ENCODE measurements at places on chromosomes 3 and 15.

- no peak for DNase-seq
Measured at GRCh38 chr15:63323798-63324563, 46.6 kb downstream of the APH1B start.

- no peak for DNase-seq
Measured at GRCh38 chr3:179558742-179559364, 3.9 kb upstream of the ACTL6A start.

DNA sequence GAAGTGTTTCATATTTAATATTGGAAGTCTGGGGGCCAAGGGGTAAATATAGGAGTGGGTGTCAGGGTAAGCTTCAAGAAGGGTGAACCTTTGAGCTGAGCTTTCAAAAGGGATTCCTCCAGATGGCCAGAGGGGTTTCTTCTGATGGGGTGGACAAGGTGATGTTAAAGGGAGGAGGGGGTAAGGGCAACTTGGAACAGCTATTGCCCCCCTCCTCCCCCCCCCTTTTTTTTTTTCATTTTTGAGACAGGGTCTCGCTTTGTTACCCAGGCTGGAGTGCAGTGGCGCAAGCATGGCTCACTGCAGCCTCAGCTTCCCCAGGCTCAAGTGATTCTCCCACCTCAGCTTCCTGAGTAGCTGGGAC is 2.1 kb upstream of the TTLL3 start:
- no peak for DNase-seq

GRCh38 chr3:162443376-162443775 is 946.8 kb downstream of the OTOL1 start:
- no peak for DNase-seq

DNA sequence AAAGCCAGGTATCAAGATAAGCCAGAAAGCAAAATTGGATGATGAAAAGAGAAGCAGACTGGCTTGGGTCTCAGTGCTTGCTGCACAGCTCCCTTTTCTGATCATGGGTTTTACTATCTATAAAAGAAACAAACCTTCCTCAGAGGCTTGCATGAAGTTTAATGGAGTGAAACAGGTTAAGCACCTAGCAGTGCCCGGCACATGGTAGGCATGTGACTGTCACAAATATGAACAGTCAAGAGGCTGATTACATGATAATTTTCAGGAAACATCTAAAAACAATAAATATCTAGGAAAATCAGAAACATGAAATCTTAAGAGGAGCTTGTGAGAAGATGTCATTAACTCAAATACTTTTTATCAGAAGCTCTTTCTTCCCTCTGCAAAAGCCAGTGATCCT is 519.2 kb downstream of the EPHB1 start:
- DNase-seq = no peak

DNA sequence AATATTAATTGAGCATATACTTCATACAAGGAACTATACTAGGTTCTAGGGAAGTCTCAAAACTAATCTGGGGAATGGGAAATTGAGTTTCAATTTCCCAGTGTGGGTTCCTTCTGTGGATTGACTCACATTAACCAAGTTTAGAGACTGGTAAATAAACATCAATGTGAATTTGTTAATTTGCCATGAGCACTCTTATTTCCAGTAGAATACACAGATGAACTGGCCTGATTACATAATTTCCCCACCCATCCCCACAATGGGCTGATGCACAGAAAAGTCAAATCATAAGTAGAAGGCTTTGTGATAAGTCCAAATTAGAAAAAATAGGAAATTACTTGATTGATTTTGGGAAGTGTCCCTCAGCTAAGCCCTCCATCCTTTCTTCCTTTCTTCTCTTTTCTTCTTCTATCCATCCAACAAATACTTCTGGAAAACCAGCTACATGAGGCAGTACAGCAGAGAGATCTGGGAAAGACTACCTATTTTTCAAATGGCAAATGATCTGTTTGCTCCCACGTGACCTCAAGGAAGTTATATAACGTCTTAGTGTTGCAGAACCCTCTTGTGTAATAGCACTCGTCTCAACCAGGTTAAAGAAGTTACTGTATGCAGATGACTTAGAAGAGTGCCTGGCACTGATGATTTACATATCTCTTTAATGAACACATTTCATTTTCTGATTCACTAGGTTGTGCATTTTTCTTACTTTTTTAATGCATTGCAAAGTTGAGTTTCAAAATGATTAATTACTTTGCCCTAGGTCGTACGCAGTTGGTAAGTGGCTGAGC is 312.3 kb downstream of the SV2B start:
- DNase-seq = no peak

- no peak for DNase-seq
Measured at GRCh38 chr3:187565701-187566100, 104.5 kb downstream of the SST start.

GRCh38 chr3:24730173-24730572 is 235.5 kb upstream of the THRB start:
- DNase-seq = no peak

- DNase-seq = no peak
Measured at GRCh38 chr3:54087581-54088410, 34.6 kb upstream of the CACNA2D3 start.

DNA sequence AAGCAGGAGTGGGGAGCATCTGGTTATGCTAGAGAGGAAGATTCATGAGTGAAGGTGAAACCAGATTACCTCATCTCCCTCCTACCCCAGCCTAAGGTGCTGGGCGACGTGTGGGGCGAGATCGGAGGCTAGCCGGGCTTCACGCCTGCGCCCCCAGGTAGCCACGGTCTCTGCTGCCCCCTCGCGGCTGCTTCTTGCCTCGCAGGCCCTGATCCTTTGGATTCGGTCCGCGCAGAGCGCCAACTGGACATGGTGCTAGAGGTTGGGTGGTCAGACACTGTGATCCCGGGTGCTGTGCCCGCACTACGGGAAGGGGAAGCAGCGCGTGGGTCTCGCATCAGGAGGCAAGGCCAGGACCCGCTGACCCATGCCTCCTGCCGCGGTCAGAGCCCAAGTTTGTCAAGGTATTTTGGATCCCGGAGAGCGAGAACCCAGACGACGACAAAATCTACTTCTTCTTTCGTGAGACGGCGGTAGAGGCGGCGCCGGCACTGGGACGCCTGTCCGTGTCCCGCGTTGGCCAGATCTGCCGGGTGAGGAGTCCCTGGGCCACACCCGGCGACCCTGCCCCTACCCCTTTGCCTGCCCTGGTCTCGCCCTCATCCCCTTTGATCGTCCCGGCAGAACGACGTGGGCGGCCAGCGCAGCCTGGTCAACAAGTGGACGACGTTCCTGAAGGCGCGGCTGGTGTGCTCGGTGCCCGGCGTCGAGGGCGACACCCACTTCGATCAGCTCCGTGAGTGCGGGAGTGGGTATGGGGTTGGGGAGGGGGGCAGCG is 4.2 kb downstream of the SEMA3B start:
- DNase-seq = peak; percentile 84

DNA sequence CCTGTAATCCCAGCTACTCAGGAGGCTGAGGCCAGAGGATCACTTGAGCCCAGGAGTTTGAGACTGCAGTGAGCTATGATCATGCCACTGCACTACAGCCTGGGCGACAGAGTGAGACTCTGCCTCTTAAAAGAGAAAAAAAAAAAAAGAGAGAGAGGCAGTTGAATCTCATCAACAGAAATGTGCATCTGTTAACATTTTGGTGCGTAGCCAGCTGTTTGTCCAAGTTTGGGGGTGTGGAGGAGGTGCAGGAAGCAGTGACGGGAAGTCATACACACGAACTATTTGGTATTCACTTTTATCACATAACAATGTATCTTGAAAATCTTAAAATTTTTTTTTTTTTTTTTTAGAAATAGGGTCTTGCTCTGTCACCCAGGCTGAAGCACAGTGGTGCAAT is 18.2 kb upstream of the CEMIP start:
- DNase-seq = no peak

- no peak for DNase-seq
Measured at GRCh38 chr3:114962189-114962588, 184.9 kb downstream of the ZBTB20 start.

DNA sequence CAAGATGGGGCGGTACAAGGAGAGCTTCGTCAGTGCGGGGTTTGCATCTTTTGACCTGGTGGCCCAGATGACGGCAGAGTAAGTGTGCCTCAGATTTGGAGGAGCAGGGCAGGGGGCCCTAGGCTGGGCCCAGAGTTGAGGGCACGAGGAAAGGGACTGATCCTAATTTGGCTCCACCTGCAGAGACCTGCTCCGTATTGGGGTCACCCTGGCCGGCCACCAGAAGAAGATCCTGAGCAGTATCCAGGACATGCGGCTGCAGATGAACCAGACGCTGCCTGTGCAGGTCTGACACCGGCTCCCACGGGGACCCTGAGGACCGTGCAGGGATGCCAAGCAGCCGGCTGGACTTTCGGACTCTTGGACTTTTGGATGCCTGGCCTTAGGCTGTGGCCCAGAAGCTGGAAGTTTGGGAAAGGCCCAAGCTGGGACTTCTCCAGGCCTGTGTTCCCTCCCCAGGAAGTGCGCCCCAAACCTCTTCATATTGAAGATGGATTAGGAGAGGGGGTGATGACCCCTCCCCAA is 19.8 kb downstream of the EPHB3 start:
- no peak for DNase-seq

DNA sequence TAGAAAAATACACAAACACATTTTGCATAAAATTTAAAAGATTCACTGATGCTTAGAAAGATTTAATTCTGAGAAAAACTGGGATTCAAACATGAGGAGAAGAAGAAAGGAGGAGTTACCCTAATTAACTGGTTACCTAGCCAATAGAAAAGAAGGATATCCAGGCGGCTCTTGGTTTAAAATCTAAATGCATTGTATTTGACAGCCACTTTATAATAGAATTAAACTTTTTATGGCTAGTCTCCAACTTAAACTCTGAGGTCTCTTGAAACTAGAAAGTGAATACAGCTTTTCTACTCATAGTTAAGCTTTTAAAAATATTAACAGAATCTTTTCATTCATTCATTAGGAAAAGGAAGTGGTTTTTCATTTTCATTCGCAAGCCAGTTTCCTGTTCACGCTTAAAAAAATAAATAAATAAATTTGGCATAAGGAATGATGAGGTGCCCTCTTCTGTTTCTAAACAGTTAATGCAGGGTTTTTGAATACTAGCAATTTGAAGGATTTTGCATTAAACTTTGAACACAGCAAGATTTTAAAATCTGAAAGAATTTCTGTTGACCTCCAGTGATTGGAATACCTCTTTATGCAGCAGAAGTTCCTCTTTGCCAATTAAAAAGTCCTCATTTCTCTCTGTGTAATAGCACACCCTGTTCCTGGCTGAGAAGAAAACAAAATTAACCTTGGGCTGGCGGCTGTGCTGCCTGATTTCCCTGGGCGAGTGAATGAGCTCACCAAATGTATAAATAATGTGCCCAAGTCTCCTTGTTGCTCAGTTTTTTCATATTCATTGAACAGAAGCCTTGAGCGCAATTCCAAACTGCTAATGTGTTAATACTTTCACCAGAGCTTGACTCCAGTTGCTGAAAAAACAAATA is 105.1 kb downstream of the ZMAT3 start:
- no peak for DNase-seq

- DNase-seq = no peak
Measured at GRCh38 chr3:106518516-106518915, 649.7 kb upstream of the CBLB start.

DNA sequence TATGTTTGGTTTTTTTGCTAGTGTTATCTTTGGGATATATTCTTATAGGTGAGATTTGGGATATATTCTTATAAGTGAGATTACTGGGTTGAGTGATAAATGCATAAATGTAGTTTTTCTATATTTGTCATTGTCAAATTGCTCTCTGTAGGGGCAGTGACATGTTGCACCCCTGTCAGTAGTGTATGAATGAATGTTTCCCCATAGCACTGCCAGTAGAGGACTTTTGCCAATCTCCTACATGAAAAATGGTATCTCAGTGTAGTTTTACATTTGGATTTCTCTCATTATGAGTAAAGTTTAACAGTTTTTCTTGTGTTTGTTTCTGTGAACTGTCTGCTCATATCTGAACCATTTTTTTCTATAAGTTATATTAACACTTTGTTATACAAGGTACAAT is 13.6 kb downstream of the U2SURP start:
- DNase-seq = no peak

GRCh38 chr3:112489674-112490479 is 9.4 kb downstream of the BTLA start:
- DNase-seq = no peak

- no peak for DNase-seq
Measured at GRCh38 chr3:159174715-159175692, 373.1 kb downstream of the MFSD1 start.

- DNase-seq = no peak
Measured at GRCh38 chr15:90082140-90082715, 20.0 kb downstream of the IDH2 start.

DNA sequence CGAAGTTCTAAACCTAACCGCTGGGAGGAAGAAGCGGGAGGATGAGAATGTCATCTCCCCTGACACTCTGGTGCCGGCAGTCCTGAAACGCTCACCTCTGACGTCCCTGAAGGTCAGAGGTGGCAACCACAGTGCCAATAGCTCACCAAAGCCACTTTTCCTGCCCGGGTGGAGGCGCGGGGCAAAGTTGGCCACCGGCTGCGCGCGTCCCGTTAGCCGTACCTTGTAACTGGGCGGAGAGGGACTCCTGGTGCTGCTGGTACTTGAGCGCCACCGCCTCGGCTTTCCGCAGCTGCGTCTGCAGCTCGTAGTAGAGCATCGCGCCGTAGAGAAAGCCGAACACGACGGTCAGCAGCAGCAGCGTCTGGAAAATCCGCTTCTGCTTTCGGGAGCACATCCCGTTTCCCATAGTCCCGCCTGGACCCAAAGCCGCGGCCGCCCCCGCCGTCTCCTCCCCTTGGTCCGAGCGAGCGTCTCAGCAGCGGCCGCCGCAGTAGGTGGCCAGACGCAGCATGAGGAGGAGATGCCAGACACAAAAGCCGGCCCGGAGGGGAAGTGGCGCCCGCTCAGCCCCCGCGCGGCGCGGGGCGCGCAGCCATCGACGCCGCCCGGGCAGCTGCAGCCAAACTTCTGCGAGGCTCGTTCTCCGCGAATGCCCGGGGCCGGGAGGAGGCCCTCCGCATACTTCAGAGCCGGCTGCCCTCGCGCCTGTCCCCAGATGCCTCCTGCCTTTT is 680 bp downstream of the GOLIM4 start:
- no peak for DNase-seq

- DNase-seq = no peak
Measured at GRCh38 chr15:42066764-42067415, 27.5 kb downstream of the PLA2G4D start.

GRCh38 chr15:25465835-25466234 is 27.0 kb upstream of the UBE3A start:
- no peak for DNase-seq

GRCh38 chr15:80951941-80952340 is 37.7 kb downstream of the MESD start:
- no peak for DNase-seq

DNA sequence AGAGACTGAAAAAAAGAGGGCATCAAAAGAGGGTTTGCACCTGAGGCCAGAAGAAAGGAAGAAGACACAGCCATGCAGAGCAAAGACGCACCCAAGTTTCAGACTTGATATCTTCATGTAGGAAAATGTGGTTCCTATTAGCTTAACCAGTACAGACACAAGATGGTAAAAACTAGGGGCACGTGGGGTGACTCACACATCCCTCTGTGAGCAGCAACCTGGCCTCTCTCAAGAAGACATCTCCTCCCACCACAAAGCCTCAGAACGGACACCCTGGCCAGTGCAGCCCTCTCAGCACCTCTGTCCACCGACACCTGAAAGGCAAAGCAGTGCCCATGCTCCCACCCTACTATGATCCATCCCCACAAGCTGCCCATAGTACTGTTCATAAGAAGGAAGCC is 33.3 kb downstream of the GLB1 start:
- no peak for DNase-seq
